A172 (cell line): ENCODE measurements at places on chromosomes 13 and 19. TPM values are rescaled to one million over a fixed set of nuclear protein-coding genes. Genes with fewer than 3 reads are reported as not detected.

- no peak for DNase-seq
Observed at GRCh38 chr13:67306742-67307141, 76.6 kb upstream of the PCDH9 start.

The LSM7 gene
- 493 and 592 TPM in 2 replicates for total RNA-seq

The KCNC3 gene
- 0.22 TPM in 1 of 2 replicates, not detected in the other for total RNA-seq

The ZNF536 gene
- total RNA-seq: not detected in 2 replicates
